ENCODE measurements at places on chromosomes 11 and 22.

GRCh38 chr22:38314051-38314932 is 2.9 kb downstream of the CSNK1E start:
- DNase-seq = no peak

GRCh38 chr22:45754822-45755221 is 83.2 kb downstream of the ATXN10 start:
- DNase-seq = no peak

DNA sequence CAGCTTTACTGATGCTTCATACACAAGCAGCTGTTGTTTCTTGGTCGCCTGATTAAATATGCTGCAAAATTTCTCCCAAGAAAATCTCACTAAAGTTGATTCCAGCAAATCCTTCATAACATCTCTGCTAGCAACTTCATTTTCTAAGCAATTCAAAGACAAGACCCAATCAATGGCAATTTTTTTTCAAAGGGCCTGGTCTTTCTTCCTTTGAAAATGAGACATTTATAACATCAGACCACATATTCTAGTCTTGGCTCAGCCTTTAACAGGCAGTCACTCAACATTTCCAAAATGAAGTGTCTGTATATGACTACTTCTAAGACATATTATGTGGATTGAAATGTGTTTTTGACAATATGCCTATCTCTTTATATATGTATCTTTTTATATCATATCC is 702.6 kb downstream of the KCNA4 start:
- DNase-seq = no peak

- no peak for DNase-seq
Observed at GRCh38 chr11:96234866-96235441, 108.0 kb downstream of the MAML2 start.

DNA sequence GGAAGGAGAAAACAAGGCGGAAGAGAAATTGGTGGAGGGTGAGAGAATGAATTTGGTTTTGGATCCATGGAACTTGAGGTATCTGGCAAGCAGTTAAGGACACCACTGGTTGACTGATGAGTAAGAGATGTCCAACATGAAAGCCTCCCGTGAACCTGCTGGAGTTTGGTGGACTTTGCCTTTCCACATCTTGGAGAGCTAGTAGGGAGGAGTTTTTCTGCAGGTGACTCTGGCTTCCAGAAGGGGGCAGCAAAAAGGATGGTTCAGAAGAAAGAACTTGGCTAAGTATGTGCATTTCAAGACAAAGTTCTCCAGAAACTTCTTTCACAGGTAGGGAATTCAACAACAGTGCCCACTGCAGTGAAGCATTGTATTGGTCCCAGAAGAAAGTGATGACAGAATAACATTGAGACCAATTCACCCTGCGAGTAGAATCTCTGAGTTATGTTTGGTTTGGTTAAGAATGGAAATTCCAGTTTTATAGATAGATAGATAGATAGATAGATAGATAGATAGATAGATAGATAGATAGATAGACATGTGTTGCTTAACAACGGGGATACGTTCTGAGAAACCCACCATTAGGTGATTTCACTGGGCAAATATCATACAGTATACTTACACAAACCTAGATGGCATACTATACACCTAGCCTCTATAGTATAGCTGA is 28.5 kb downstream of the DCDC1 start:
- DNase-seq = no peak

- DNase-seq = no peak
Observed at GRCh38 chr11:9953994-9954626, 290.2 kb downstream of the SWAP70 start.

GRCh38 chr11:102225689-102226568 is 91.4 kb upstream of the BIRC3 start:
- no peak for DNase-seq

All from D721Med (cell line).